ENCODE measurements at places on chromosomes 5 and 9.
A peak's percentile ranks its signal among the peaks of the same experiment; 100 is the strongest.

DNA sequence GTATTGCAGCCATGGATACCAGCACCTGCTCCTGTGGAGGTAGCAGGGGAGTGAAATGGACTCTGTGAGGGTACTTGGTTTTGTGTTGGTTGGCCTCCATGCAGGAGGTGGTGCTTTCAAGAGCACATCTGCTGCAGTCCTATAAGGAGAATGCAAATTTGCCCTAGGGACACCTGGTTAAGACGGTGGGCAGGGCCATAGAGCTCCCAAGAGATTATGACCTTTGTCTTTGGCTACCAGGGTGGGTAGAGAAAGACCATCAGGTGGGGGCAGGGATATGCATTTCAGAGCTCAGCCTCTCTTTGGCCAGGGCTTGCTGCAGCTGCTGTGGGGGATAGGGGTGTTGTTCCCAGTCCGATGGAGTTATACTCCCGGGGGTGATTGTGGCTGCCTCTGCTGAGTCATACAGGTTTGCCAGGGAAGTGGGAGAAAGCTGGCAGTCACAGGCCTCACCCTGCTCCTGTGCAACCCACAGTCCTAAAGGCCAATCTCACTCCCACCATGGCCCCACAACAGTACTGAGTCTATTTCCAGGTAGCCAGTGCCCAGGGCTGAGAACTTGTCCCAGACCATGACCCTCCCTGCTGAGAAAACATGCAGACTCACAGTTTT lies 14.0 kb upstream of the PDLIM4 start:
- DNase-seq = no peak

DNA sequence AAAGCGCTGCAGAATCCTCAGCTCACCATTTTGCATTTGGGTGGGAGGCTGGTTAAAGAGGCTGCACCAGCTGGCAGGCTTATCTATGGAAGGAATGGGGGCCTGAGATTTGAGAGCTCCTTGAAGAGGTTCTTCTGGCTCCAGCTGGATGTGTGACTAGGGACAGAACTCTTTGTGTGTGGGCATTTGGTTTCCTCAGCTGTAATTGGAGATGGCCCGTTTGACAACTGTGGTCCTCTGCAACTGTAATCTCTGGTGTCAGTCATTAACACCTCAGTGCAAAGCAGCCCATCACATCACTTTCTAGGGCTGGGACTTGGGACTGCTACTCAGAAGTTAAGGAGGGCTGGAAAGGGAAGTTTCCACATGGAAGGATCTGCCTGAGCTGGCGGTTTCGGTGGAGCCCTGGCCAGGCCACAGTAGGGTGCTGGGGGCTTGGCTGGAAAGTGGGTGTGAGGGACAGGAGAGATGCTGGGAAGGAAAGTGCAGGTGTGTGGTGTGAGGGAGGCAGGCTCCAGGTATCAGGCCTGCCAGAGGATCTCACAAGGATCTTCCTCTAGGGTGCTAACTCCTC lies 193.8 kb downstream of the GADD45G start:
- DNase-seq = no peak

DNA sequence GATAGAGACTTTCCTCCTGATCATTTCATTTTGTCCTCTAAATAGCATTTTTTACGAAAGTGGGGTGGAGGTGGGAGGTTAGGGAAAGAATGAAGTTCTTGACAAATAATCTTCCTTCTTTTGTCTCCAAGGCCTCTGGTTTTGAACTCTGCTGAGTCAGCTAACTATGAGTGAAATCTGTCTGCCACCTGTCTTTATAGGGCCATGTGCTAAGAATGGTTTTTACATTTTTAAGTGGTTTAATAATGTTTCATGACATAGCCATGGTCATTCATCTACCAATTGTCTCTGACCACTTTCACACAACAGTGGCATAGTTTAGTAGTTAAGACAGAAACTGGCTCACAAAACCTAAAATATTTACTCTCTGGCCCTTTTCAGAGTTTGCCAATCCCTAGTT lies 7.6 kb downstream of the MAN2A1 start:
- no peak for DNase-seq

- DNase-seq = peak; percentile 20
Measured at GRCh38 chr5:111583758-111584203, 71.4 kb upstream of the STARD4 start.

GRCh38 chr9:100221538-100221937 lies 122.5 kb downstream of the INVS start:
- no peak for DNase-seq

DNA sequence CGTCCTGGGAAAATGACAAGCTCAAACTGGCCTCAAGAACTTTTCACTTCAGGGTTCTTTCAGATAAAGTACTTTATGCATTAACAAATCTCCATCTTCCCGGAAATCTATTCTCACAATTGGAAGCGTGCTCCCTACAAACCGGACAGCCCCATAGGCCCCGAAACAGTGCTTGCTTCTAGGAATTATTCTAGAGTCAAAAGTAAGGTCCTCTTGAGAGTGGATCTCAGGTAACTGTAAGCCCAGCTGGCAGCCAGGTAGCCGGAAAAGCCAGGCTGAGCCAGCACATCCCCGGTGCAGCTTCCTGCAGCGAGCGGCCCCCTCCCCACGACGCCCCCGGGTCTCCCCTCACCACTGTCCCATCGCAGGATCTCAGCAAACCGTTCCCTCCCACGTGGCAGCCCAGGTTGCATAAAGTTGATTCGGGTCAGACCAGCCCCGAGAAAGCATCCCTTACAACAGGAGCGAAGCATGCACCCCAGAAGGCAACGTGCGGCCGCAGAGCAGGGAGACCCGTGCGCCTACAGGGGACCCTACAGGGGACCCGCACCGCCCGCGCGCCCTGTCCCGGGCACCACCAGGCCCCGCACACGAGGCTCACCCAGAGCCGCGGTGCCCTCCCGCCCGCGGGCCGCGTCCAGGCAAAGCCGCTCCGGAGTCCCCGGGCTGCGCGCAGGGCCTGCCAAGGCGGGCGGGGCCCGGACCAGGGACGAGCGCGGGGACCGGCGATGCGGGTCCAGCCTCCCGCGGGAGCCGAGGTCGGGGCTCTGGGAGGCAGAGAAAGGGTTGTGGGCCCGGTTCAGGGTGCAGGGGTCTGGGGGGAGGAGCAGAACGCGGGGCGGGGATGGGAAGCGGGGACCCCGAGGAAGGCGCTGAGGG lies 920 bp downstream of the LPCAT1 start:
- DNase-seq = no peak

GRCh38 chr5:68544091-68544647 lies 328.6 kb downstream of the PIK3R1 start:
- DNase-seq = no peak

DNA sequence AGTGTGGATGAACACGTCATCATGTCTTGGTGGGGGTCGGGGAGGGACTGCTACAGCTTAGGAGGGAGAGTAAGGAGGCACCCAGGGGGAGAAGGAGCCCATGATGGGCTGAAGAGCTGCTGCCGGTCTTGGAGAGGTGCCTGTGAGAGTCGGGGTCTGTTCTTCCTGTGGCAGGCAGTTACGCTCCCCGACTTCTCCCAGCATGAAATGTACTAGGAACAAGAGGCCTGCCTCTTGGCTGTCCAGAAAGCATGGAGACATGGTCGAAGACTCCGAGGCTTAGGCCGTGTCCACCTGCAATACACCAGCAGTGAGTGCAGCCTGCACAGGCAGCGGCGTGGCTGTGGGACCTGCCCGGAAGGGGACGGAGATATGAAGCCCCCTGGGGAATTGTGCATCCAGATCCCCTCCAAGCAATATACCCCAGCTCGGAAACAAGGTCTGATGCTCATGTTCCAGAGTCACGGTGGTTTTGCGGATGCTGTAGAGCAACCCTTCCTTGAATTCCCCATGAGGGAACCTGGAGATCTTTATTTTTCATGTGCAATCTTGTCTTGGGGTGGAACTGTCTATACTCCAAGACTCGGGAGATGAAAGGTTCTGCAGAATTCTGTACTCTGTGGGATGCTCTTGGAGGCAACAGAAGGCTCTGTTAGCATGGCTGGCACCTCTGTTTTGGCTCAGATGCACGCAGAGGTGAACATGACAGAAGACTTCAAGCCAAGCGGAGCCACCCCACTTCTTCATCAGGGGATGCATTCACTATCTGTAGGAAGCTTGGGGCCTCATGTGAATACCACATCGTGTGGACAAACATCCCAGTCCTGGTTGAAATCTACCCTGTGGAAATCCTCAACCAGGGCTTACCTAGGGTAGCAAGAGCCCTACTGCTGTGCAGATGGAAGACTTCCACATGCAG lies 374.9 kb upstream of the IRX4 start:
- DNase-seq = no peak

DNA sequence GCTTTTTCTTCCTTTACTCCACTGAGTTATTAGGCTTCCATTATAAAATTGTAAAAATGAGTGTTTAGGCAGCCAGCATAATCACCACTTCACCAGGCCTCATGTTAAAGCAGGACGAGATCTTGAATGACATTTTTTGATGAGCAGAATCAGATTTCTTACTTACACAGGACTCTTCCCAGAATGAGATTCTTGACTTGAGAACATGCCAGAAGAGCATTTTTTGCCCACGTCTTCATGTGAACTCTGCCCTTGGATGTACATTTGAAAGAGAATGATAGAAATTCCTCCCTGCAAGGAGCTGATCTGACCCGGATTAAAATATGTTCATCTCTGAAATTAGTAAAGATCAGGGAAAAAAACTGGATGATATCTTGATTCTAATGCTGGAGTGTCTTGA lies 212.1 kb upstream of the ADRA1B start:
- DNase-seq = no peak

GRCh38 chr5:134226441-134227192 lies 744 bp upstream of the PPP2CA start:
- peak; percentile 12 for DNase-seq

- DNase-seq = peak; percentile 11
Measured at GRCh38 chr9:29668732-29669131, 2095.5 kb upstream of the C9orf72 start.

GRCh38 chr5:178388386-178389025 lies 155.9 kb upstream of the PHYKPL start:
- peak; percentile 77 for DNase-seq

- no peak for DNase-seq
Measured at GRCh38 chr5:1546556-1546955, 22.8 kb upstream of the LPCAT1 start.

DNA sequence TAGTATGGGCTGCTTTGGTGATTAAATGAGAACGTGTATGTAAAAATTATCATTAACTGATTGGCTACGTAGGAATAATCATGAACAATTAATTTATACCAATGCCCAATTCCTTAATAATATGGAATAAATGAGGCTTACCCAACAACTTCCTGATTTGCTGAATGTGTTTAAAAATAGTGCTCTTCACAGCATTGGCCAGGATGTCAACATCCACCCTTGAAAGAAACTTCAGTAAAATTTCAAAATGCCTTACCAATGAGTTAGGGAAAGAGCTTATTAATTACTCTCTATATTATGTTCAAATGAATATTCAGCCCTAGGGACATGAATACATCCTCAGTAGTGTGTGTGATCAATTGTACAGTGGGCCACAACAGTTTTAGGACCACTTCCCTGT lies 401.4 kb downstream of the PSAT1 start:
- no peak for DNase-seq

- DNase-seq = peak; percentile 71
Measured at GRCh38 chr5:67672636-67673035, 476.0 kb upstream of the CD180 start.

- peak; percentile 4 for DNase-seq
Measured at GRCh38 chr9:90547896-90548295, 94.7 kb downstream of the DIRAS2 start.

- DNase-seq = no peak
Measured at GRCh38 chr5:127418974-127419682, 98.3 kb upstream of the PRRC1 start.

GRCh38 chr9:76463211-76463610 lies 4.2 kb downstream of the GCNT1 start:
- DNase-seq = no peak

DNA sequence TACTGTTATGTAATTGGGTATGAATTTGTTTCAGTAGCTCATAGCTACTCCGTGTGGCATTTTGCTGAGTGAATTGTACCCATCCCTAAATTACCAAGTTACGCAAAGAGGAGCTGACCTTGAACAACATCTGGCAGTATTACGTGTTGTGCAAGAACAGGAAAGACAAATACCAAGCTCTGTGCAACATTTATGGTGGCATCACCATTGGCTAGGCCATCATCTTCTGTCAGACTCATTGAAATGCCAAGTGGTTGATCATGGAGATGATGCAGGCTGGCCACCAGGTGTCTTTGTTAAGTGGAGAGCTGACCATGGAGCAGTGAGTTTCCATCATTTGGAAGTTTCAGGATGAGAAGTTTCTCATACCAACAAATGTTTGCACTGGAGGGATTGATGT lies 15.0 kb downstream of the ZSWIM6 start:
- DNase-seq = no peak

- DNase-seq = no peak
Measured at GRCh38 chr9:777978-778377, 63.5 kb upstream of the DMRT1 start.

DNA sequence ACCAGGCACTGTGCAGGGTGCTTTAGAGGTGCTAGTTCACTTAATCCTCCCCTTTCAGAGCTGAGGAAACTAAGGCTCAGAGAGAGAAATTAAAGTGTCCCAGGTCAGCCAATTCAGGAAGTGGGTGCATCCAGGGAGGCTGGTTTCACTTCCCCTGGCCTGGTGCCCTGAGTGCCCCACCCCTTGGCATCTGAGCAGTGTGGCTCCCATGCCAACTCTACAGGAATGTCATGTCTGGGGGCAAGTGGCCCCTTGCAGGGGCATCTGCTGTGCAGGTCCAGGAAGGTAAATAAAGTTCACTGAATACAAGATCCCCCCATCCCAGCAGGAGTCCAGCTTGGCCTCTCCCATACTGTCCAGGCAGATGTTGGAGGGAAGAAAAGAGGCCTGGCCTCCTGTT lies 4.4 kb upstream of the N4BP3 start:
- DNase-seq = no peak

DNA sequence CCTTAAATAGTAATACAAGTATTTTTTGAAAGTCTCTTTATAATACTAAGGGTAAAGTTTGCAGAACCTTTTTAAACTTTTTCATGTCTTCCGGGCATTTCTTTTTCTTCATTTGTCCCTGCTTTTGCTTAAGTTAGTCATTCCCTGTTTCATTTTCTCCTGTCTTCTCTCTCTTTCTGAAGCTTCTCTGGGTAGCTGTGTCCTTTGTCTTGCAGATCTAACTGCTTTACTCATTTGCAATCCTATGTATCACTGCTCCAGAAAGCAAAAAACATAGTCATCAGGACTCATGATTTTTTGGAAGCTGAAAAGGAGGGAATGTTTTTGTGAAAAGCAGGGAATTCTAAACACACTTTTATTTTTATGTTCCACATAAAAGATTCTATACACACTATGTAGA lies 301.7 kb downstream of the MRPS30 start:
- no peak for DNase-seq

DNA sequence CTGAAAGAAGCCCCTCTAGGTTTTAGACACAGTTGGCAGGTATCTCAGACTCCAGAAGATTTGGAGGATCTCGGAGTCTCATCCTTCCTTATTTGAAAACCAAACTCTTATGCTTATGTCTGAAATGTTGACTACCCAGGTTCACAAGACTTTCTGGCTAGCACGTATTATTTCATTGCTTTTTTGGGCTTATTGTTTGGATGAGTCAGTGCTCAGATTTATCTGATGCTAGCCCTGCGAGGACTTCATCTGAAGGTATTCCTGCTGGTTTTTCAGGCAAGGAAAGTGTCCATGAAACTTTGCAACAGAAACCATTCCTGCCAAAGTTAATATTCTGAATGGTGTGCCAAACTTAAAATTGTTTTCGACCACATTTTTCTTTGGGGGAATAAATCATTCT lies 8.5 kb downstream of the OSTF1 start:
- DNase-seq = no peak

GRCh38 chr9:71663931-71664459 lies 104.3 kb downstream of the CEMIP2 start:
- peak; percentile 66 for DNase-seq

- DNase-seq = peak; percentile 36
Measured at GRCh38 chr5:59660737-59661136, 232.8 kb downstream of the PDE4D start.

GRCh38 chr5:88957013-88957412 lies 74.0 kb upstream of the MEF2C start:
- no peak for DNase-seq
